ENCODE measurements at places on chromosomes 2 and 18.

DNA sequence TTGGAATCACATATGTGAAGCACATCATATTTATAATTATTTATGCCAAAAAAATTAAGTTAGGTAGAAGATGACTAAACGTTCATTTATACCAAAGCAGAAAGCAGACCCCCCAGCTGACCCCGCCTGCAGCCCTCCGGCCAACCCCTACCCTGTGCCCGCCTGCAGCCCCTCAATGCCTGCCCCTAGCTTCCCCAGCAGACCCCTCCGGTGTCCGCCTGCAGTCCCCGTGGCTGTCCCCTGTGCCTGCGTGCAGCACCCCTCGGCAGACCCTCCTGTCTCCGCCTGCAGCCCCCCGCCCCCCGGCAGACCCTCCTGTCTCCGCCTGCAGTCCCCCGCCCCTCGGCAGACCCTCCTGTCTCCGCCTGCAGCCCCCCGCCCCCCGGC is 136.2 kb downstream of the NFATC1 start:
- no peak for DNase-seq
- H3K4me1 ChIP-seq = peaks cover 3% of the 10 kb centered on the region
- H3K27me3 ChIP-seq = peaks cover 4% of the 10 kb centered on the region
- no peak overlapping the region for H3K4me3 ChIP-seq

DNA sequence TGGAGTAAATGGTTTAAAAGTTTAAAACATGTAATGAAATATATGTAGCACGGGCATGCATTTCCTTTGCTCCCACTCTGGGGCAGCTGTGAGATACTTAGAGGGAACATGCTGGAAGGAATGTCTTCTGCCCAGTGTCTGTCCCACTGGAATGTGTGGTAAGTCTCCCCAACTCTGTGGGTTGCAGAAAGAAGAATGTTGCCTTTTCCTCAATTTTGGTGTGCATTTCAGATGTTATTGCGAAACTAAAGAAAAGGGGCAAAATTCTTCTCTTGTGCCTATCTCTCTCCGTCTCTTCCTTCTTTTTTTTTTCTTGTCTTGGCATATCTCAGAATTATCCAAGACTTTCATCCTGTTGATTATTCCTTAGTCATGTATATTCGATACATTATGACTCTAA is 201.1 kb downstream of the SH3RF3 start:
- peaks cover 7% of the 10 kb centered on the region for H3K4me1 ChIP-seq
- no peak overlapping the region for H3K27ac ChIP-seq
- H3K27me3 ChIP-seq = peaks cover 1% of the 10 kb centered on the region
- H3K4me3 ChIP-seq = no peak overlapping the region

- no peaks in the 10 kb centered on the region for H3K36me3 ChIP-seq
- no peak overlapping the region for H3K4me3 ChIP-seq
- no peak for DNase-seq
- H3K27ac ChIP-seq = no peak overlapping the region
Measured at GRCh38 chr18:23283916-23284430, 148.7 kb downstream of the CABLES1 start.

DNA sequence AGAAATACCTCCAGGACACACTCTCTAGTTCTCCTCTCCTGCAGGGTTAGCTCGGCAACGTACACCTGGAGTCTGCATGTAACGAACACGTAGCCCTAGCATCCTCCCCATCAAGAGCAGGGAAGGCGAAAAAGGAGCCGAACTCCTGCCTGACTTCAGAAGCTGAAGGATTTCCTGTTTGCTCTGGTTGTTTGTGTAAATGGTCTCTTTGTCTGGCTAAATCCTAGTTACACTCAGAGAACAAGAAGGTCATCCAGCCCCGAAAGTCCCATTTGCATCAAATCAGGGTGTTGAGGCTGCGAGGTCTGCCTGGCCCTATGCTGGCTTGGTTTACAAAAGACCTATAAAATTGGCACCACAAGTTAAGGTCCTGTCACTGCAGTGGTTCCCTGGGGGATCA is 66.4 kb upstream of the POMC start:
- H3K36me3 ChIP-seq = peaks cover 11% of the 10 kb centered on the region
- H3K4me1 ChIP-seq = peaks cover 21% of the 10 kb centered on the region
- no peak overlapping the region for H3K27ac ChIP-seq
- H3K27me3 ChIP-seq = peaks cover 5% of the 10 kb centered on the region
